ENCODE measurements at places on chromosomes 13 and 19.
A peak's percentile ranks its signal among the peaks of the same experiment; 100 is the strongest.

- DNase-seq: no peak
Measured at GRCh38 chr13:101242720-101243119, 173.6 kb downstream of the NALCN start.

DNA sequence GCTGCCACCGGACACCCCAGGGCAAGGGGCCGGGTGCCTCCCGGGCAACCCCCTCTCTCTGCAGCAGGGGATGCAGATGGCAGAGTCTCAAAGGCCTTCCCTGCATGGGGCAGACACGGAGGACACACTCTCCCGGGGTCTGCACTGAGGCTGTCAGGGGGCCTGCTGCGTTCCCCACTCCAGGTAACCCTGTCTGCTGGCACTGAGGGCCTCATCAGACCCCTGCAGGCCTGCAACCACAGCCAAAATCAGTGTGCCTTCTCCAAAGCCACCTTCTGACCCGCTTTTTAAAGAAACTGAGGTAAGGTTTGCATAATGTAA is 93.9 kb downstream of the GNG7 start:
- DNase-seq: no peak

- peak; percentile 10 for DNase-seq
Measured at GRCh38 chr13:80400164-80400864, 59.4 kb upstream of the SPRY2 start.

DNA sequence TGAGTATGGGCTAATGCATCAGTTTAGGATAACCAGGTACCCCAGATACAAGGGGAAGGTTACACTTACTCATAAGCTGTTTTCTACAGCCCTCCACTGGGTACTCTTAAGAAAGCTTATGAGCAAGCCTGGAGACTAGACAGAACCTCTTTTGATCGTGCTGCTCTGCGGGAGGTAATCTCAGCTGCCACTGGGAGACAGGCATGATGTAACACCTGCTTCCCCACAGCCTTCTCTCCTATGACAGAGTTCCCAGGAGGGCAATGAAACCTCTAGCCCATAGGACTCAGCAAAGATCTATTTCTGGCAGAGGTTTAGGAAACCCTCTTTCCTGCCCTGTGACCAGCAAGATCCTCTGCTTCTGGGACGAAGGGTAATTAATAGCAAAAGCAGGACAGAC is 65.6 kb downstream of the WASF3 start:
- DNase-seq: no peak

GRCh38 chr19:33114312-33114711 is 17.6 kb upstream of the WDR88 start:
- no peak for DNase-seq

DNA sequence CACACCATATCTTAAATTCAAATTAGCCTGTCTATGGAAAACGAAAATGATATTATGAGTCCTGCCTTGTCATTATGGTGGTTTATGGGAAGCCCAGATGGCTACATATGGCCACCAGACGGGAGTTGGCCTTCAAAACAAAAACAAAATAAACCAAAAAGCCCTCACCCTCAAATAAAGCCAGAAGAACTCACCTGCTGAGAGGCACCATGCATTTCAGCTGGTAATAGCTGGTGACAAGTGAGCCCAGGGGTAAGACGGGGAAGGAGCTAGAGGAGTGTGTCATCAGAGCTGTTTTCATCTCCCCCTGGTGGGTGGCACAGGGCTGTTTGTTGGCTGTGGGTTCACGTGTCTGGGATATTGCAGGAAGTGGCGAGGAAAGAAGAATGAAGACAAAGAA is 152.9 kb downstream of the EFNB2 start:
- no peak for DNase-seq

- no peak for DNase-seq
Measured at GRCh38 chr19:2719920-2720776, 1.0 kb downstream of the DIRAS1 start.

- DNase-seq: no peak
Measured at GRCh38 chr19:16892436-16892835, 3.6 kb downstream of the F2RL3 start.

DNA sequence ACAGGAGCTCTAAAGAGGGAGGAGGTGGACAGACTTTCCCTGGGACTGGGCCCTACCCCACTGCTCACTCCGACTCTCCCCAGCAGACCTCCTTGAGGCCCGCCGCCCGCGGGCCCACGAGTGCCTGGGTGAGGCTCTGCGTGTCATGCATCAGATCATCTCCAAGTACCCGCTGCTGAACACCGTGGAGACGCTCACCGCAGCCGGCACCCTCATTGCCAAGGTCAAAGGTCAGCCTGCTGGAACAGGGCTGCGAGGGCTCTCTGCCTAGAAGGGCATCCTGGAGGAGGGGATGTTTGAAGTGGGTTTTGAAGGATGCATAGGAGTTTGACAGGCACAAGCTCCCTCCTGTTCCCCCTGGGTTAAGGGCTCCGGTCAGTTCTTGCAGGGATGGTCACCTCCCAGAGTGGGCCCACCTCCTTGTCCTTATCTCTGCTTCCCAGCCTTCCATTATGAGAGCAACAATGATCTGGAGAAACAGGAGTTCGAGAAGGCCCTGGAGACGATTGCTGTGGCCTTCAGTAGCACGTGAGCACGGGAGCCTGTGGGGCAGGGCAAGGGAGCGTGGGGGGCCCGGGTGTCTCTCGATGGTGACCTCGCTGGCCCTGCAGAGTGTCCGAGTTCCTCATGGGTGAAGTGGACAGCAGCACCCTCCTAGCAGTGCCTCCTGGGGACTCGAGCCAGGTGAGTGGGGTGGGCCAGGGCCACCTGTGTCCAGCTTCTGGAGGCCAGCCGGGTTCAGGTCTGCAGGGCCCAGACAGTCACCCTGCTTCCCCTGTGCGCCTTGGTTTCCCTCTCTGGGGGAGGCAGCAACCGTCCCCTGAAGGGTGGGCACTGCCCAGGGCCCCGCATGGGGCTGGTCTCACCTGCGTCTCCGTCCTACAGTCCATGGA is 6.3 kb downstream of the ARHGAP45 start:
- DNase-seq: no peak

- no peak for DNase-seq
Measured at GRCh38 chr13:89980896-89981295, 1366.6 kb upstream of the MIR17HG start.

GRCh38 chr13:96821381-96821780 is 172.9 kb downstream of the OXGR1 start:
- DNase-seq: no peak

DNA sequence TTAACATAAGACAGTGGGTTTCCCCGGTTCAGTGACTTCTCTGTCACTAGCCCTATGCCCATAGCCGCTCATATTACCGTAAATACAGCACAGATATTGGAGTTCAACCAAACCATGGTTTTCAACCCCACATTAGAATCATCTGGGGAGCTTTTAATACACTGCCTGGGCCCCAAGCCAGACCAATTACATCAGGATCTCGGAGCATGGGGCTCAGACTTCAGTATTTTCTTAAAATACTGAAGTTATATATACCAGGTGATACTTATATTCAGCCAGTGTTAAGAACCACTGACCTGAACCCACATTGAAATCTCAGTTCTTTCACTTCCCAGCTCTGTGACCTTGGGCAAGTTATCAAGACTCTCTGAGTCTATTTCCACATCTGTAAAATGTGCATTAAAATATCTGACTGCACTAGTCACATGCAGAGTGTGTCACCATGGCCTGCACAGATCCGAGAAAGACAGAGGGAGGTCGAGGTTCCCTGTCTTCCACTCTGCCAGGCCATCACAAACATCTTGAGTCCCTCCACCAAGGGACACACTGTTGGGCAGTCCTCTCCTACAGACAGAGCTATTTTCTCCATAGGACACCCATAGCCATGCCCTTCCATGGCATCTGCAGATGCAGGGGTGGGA is 32.2 kb upstream of the IPO5 start:
- DNase-seq: peak; percentile 11

DNA sequence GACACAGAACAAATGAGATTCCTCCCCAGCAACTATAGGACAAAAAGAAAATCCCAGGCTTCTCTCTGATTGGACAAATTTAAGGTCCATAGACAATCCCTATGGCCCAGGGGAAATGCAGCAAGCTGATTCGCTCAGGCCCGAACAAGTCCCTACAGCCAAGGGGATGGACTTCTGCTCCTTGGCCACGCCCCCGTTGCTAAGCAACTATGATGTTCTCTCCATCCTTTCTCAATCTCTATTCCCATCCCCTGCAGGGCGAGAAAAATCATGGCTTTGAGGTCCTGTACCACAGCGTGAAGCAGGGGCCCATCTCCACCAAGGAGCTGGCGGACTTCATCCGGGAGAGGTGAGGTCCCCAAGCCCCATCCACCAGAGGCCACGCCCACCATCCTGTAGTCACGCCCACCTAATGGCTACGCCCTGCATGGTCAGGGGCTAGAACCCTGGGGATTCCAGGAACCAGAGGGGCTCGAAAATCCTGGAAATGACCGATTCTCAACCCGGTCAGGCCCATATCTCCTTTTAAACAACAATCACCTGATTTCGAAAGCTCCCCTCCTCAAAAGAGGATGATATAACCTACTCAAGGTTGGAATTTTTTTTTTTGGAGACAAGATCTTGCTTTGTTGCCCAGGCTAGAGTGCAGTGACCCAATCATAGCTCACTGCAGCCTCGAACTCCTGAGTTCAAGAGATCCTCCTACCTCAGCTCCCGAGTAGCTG is 11.4 kb downstream of the FCHO1 start:
- DNase-seq: no peak
